GOT3 (cell line): ENCODE measurements at places on chromosomes 7 and 10.

DNA sequence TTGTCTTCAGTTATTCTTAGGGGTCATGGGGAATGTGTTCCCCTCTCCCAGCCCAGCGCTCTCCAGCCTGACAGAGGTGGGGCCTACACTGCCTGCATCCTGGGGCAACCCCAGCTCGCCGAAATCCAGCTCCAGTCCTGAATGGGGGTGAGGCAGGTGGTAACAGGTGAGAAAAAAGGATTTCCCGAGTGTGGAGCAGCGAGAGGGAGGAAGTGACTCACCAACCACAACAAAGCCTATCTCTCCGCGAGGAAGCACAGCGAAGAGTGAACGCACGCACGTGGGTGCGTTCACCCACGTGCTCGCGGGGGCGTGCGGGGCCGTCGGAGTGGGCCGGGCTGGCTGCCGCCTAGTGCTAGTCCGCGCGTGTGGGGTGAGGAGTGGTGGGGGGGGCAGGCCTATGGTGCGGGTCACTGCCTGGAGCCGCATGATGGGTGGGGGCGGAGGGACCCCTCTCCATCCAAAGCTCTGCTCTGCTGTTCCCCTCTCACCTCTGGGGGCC is 855 bp upstream of the PALD1 start:
- no peak for DNase-seq

GRCh38 chr10:128530301-128530700 is 404.1 kb upstream of the MKI67 start:
- DNase-seq: no peak

DNA sequence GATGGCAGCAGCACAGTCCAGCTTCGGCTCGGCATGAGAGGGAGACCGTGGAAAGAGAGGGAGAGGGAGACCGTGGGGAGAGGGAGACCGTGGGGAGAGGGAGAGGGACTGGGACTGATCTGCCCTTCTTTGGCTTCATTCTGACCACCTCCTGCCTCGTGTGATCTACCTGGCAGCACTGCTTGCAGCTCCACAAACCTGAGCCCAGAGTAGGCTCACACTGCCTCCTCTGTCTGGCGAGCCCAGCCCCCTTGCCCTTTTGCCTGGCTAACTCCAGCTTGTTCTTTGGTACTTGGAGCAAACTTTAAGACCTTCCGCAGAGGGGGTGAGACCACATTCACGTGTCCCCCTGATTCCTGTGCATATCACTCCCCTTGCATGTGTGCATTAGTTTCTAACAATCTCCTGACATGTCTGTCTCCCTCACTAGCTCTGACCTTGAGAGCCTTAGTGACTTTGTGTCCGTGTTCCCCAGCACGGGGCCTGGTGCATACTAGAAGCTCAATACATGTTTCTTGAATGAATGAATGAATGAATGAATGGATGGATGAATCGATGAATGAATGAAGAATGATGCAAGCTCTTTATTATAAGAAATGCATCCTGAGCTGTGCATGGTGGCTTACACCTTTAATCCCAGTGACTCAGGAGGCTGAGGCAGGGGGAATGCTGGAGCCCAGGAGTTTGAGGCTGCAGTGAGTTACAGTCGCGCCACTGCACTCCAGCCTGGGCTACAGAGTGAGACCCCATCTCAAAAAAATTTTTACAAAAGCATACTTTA is 31.2 kb downstream of the UBTD1 start:
- no peak for DNase-seq

GRCh38 chr10:12201543-12201942 is 5.6 kb downstream of the CDC123 start:
- DNase-seq: no peak
